Fibroblast of villous mesenchyme (primary cell): ENCODE measurements at places on chromosomes 4 and X.

DNA sequence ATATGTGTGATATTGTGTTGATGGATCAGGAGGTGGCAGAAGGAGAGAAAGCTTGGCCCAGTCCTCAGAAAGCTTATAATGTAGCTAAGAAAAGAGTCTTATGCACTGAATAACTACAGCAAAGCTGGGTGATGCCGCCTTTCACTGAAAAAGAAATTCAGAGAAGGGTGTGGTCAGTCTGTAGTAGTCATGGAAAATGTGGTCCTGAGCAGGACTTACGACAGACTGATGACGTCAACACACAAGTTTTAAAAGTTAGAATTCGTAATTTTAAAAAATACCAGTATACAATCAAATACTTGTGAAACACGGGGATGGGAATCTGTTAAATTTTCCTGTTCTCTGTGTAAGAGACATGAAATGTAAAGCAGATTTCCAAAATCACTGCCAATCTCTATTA lies 87.0 kb upstream of the RAPGEF2 start:
- DNase-seq = peak; percentile 23

GRCh38 chrX:132489578-132490419 lies 961 bp upstream of the MBNL3 start:
- DNase-seq = no peak

DNA sequence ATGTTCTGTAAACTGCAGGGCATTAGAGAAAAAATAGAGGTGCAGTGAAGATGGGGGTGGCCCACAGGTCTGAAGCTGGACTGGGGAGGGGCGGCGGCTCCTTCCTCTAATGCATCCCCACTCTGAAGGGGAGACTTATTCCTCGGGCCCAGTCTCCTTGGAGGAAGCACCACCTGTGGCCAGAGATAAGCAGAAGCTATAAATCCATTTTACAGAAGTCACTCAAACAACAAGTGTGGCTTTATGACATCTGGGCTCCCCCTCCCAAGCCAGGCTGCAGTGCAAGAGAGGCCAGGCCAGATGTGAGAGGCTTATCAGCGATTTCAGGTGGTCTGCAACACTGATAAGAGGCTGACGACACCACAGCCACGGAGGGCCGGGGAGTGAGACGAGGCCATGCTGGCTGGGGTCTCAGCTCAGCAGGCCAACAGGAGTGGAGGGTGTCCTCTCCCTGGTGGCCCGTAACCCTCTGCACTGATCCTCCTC lies 15.8 kb downstream of the CYTL1 start:
- DNase-seq = no peak

GRCh38 chr4:107192601-107193000 lies 156.5 kb upstream of the DKK2 start:
- no peak for DNase-seq

GRCh38 chr4:82797040-82797404 lies 1.6 kb downstream of the SCD5 start:
- DNase-seq = no peak

- DNase-seq = no peak
Observed at GRCh38 chr4:61579786-61580185, 379.7 kb downstream of the ADGRL3 start.

DNA sequence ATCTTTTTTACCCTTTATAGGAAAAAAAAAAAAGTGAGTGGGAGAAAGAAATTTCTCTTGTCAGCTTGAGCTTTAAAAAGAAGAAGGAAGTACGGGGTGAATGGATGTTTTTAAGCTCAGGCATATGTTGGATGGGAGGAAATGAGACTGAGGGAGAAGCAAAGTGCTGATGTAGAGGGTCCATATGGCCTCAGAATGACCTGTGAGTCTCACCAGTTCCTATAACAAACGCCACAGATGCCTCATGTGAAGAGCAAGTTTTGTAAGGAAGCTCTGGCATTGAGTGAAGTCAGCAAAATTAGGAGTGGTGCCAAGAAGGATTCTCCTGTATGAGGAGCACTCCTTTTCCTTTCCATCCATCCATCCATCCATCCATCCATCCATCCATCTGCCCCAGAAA lies 214.6 kb downstream of the PTTG2 start:
- no peak for DNase-seq

DNA sequence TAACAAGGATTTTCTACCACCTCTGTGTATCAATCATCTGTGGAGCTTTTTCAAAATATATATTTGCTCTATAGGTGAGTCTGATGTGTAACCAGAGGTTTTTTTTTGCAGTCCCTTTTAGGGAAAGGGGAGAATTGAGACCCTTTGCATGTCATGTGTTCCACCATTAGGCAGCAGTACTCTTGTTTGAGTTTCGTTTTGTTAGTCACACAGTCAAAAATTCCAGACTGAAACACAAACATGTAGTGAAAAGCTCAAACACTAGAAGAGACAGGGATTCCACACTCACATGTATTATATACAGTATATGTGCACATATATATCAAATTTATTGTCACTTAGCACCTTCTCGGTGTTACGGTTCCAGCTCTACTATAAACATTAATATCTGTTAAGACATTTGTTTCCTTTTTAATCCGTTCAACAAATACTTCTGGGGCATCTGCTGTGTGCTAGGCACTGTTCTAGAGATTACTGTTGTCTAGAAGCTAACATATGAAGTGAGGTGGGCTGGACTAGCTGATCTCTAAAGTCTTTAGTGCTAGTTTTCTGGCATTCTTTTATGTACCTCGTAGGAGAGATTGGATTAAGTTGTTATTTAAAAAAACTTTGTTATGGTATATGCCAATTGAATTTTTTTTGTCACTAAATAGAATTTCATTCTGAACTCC lies 5.5 kb downstream of the USP9X start:
- DNase-seq = no peak

GRCh38 chrX:118974088-118974907 lies at the start of gene LONRF3:
TSS of gene LONRF3 (plus strand) at chrX:118974618. CDS start at chrX:118974781, 163 bp downstream.
- DNase-seq = peak; percentile 57

DNA sequence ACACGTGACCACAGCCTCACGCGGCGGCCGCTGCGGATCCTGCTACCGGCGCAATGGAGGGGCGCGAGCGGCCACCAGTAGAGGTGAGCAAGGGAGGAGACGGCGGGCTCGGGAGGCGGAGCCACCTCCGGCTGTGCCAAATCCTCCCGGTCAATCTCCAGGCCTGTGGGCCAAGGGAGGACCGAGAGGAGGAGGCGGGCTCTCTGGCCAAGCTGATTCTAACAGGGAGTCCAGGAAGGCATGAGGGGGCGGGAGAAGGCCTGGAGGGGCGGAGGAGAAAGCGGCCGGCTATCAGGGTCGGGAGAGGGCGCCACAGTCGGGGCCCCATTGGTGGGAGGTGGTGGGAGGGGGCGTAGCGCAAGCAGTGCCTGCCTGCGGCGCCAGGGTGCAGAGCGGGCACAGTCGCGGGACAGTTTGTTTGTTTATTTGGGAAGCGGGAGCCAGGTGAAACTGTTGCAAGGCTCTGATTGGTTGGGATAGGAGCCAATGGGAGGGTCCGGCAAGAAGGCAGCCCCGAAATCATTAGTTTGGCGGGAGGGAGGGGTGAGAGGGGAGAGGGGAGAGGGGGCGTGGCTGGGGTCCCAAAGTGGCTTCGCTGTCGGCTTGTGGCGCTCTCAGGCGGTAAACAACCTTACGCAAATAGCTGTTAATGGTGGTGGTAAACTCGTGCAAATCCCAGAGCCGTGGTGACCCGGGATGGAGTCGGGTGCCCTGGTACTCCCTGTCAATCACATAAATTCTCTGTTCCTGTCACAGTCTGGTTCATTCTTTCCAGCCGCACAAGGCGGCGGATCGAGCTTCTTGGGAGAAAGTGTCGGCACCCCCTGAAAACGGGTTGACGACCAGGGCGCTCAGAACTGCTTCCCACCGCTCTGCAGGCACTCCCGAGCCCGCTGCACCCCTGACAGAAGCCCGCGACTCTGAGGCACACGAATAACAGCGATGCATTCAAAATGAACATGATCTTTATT lies at the start of gene IRS4:
IRS4 (minus strand) TSS at position 55 of the 971 bp plus-strand sequence.
- no peak for DNase-seq

DNA sequence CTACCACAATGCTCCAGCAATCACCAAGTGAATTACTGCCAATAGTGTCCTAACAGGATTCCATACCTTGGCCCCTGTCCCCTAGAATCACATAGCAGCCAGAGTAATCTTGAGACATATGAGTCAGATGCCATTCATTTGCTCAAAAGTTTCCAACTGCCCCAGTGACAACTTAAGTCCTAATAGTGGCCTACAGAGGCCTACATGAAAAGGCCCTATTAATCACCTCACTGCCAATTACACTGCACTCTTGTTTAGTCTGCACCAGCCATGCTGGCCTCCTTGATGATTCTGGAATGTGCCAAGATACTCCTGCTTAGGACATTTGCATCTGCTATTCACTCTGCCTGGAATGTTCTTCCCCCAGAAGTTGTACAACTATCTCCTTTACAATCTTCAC lies 130.7 kb downstream of the NR3C2 start:
- no peak for DNase-seq

- DNase-seq = no peak
Observed at GRCh38 chr4:176896211-176896610, 103.5 kb upstream of the VEGFC start.

DNA sequence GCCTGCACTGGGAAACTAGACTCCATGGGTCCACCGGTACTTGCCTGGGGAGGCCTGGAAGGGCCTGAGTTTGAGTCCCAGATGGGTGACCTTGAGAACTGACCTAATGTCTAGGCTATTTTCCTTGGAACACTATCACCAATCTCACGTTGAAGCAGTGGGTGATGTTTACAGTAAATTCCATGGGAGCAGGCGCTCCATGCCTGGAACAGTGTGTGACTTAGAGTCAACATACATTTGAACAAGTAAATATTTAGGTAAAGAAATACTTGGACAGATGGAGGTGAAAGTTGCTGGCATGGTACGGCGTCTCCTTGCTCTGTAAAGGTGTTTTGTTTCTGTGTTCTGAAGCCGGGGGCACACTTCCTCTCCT lies 47.5 kb downstream of the TBC1D14 start:
- DNase-seq = peak; percentile 43

GRCh38 chr4:92261256-92261655 lies 42.5 kb upstream of the GRID2 start:
- DNase-seq = no peak

DNA sequence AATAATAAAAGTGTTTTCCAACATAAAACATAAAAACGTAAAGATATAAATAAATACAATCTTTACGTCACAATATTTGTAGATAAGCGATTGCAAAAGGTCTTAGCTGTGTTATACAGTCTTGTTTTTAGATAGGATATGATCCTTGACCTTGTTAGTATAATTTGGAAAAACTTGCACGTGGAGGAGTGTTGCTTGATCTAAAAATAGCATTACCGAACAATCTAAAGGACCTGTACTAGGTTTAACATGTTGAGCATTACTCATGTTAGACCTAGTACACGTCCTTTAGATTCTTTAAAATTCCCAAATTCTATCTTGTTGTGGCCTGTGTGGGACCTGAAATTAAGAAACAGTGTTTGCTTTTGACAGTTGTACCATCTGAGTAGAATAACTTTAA lies 1.6 kb downstream of the METAP1 start:
- DNase-seq = peak; percentile 35

DNA sequence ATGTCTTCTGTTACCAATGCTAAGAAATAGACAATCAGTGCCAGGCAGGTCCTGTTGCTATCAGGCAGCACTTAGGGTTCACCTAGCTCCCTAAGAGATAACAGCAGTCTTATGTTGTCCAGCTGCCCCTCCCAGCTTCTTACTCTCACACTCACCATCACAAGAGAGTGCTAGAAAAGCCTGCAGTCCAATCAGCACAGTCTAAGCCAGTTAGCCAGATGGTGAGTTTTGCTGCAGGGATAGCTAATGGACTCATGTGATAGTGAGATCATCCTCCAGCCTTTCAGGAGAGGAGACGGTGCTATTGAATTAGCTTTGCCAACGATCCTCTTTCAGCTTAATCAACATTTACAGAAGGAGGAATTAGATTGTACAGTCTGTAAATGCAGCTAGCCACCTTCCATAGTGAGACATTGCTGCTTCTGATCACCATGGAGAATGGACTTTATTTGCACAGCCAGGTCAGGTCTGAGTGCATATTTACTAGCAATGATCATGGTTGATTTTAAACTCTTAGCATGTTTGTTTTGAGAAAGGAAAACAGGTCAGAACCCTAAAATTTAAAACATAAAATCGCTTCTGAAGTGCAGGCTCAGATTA lies 438.3 kb downstream of the CENPC start:
- no peak for DNase-seq

- DNase-seq = peak; percentile 27
Observed at GRCh38 chr4:30716158-30716557, 4.0 kb upstream of the PCDH7 start.
